GM04504 (cell line): ENCODE measurements at places on chromosomes 11 and 22.
A peak's percentile ranks its signal among the peaks of the same experiment; 100 is the strongest.

GRCh38 chr11:68935066-68935465 is 31.4 kb downstream of the IGHMBP2 start:
- no peak for DNase-seq

GRCh38 chr11:35260342-35260985 is 121.5 kb downstream of the CD44 start:
- peak; percentile 73 for DNase-seq

- no peak for DNase-seq
These were observed 77.8 kb downstream of the UBASH3B start for GRCh38 chr11:122733318-122733717.

GRCh38 chr22:47196881-47197772 is 434.7 kb downstream of the TBC1D22A start:
- DNase-seq = no peak

DNA sequence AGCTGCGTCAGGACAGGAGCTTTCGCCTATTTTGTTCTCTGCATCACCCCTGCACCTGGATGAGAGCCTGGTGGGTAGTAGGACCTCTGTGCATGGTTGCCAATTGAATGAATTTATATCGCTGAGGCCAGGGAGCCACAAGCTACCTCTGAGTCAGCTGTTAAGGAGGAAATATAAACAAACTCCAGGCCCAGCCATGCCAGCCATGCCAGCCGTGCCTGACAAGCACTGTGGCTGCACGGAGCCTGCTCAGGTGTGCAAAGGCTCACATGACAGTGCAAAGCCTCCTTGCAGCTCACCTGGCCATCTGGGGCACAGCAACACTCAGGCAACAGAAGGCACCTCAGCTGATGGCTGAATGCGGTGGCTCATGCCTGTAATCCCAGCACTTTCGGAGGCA is 33.7 kb upstream of the LINC01488 start:
- DNase-seq = no peak

DNA sequence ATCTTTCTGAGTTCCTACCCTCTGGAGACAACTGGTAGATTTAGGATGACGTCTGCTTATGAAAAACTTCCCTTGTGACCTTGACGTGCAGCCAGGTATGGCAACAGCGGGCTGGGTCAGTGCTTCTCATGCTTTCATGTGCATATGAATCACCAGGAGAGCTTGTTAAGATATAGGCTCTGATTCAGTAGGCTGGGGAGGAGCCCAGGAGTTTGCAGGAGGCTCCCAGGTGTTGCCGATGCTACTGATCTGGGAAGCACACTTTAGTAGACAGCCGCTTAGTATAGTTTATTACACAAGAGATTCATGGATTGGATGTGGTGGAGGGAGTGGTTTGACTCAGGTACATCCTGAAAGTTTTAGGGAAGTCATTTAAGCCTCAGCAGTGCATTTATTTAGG is 23.8 kb downstream of the DIXDC1 start:
- no peak for DNase-seq

DNA sequence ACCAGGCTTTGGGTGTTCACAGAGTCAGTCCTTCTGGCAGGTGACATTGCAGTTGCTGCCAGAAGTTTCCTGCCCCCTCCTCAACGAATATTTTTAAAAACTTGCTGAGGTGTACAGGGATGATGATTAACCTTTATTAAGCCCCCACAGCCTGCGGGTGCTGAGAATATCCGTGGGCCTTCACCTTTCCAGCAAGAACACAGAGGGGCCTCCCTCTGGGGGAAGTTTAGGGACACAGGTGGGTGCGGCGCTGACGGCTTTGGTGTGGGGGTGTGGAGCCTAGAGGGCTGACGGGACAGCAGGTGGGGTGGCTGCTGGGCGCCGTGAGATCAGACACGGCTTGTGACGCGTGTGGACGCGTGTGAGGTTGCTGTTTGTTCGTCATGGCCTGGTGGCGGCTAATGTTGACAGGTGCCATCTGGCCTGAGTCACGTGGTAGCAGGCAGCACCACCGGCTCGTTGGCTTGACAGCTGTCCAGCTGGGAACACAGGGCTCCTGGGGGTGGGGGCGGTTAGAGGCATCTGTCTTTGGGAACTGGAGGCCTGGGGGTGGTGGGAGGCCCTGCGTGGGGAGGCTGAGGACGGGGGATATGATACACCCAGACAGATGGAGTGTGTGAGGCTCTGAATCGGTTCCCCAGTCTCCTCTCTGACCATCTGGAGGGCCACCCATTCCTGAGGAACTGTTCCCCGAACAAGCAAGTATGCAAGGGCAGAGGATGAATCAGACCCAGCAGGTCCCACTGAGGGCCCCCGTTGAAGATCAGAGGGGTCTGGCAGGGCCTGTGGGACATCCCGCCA is 12.5 kb upstream of the LRRC10B start:
- DNase-seq = no peak
